Activated naive CD4-positive, alpha-beta T cell treated with Interleukin-2 at 50 U/mL for 16 hours (primary cell): ENCODE measurements at places on chromosomes 12 and 14.

- no peak for DNase-seq
Observed at GRCh38 chr12:12425616-12426015, 68.7 kb downstream of the BORCS5 start.

GRCh38 chr14:105080161-105080560 is 14.9 kb upstream of the GPR132 start:
- DNase-seq = no peak

- no peak for DNase-seq
Observed at GRCh38 chr14:67071506-67071905, 117.7 kb upstream of the GARIN2 start.

GRCh38 chr12:103821773-103822172 is 19.3 kb downstream of the NT5DC3 start:
- no peak for DNase-seq

DNA sequence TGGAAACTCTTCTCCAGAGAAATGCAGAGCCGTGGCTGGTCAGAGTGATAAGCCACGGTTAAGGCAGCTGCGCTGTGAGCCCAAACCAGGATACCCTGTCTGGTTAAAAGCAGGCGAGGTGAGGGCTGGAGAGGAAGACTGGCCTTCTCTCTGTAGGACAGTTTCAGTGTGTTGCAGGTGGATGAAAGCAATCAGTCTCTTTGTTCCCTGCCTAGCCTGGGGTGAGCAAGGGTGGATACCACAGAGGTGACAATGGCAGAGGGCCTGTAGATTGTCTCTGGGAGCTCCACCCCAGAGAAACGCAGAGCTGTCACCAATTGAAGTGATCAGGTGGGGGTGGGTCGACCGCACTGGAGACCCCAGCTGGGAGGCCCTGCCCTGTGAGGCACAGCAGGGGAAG is 621.9 kb downstream of the LRFN5 start:
- DNase-seq = no peak

- no peak for DNase-seq
Observed at GRCh38 chr12:332581-333205, 56.4 kb downstream of the KDM5A start.

- no peak for DNase-seq
Observed at GRCh38 chr14:65079768-65080167, 22.5 kb downstream of the MAX start.

- DNase-seq = peak; percentile 94
Observed at GRCh38 chr12:4269279-4269991, 4.1 kb upstream of the CCND2 start.

GRCh38 chr14:31229638-31230572 is 22.3 kb upstream of the HECTD1 start:
- no peak for DNase-seq

DNA sequence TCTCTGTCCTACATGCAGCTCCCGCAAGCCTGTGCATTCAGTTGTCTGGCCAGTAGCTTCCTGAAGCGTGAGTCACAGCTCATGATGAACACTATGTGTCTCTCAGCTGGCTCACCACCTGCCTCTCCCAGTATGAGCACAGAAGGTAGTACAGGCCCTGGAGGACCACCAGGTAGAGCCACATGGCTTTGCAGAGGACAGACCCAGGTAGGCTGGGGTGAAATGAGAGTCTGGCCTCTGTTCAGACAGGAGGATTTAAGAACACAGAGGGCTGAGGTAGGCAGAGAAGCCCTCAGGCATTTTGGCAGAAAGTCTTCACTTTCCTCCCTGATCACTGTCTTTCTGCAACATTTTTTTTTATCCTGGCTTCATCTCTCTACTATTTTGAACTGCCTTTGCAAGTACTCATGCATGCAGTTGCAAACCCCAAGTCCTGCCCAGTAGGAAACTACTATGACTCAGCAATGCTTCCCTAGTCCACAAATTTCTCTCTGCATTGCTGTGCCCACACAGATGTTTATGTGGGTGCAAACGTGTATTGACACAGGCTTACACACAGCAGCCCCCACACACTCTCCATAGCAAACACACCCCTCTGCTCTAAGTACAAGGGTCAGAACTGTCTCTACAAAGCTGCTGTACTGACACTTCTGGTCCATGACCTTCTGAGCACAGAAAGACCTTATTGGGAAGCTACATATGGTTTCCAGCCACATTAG is 7.2 kb upstream of the SDR9C7 start:
- no peak for DNase-seq

- DNase-seq = no peak
Observed at GRCh38 chr14:103071544-103072251, 12.3 kb upstream of the LBHD2 start.

DNA sequence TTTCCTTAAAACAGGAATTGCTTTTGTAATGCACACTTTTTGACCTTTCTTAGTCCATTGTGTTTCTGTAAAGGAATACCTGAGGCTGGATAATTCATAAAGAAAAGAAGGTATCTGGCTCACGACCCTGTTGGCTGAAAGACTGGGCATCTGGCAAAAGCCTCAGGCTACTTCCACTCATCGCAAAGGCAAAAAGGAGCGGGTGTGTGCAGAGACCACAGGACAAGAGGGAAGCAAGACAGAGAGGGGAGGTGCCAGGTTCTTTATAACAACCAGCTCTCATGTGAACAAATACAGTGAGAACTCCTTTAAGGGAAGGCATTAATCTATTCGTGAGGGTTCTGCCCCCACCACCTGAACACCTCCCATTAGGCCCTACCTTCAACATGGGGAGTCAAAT is 182.1 kb downstream of the C12orf50 start:
- no peak for DNase-seq

DNA sequence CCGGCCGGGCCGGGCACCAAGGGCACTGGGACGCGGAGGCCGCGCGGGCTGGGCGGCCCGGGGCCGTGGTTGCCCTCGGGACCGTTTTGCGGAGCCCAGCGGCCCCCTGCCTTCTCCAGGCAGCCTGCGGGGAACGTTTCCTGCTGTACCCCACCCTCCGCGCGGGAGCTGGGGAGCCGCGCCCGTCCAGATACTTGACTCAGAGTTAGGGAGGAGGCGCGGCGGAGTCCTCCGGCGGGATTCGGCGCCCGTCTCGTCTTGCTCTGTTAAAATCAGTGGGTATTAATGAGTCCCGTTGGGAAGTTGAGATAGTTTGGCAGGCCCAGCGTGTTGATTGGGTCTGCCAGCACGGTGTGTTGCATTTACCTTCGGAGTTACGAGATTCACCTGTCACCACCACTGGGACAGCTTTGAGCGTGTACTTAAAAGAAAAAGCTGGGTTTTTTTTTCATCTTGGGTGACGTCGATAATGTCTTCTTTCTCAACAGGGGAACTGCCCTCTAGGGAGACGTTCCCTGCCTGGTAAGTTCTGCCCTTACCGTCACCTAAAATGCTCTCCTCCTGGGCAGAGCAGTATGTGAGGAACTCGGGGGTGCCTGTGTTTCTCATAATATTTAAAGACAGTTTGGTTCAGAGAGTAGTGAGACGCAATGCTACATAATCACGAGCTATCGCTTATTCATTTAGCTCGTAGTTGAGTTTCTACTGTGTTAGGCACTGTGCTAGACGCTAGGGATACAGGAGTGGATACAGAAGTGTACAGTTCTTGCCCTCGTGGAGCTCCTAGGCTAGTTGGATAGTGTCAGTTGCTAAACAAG is 596 bp downstream of the DLST start:
- peak; percentile 60 for DNase-seq

DNA sequence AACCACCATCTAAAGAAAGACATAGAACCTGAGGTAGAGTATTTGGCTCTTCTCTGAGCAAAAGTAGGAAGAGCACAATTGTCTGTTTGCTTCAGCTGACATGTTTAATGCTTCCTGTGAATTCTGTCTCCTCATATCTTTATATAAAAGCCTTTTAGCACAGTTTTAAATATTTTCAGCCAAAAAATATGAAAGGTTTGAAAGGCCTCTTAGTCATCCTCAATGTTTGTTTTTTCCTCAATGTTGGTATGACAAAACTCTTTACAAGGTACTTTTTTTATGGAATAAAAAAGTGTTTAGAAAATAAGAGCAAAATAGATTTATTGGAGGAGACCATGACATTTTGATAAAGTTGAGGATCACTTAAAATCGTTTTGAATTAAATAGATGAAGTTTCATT is 360.9 kb downstream of the NAV3 start:
- no peak for DNase-seq

DNA sequence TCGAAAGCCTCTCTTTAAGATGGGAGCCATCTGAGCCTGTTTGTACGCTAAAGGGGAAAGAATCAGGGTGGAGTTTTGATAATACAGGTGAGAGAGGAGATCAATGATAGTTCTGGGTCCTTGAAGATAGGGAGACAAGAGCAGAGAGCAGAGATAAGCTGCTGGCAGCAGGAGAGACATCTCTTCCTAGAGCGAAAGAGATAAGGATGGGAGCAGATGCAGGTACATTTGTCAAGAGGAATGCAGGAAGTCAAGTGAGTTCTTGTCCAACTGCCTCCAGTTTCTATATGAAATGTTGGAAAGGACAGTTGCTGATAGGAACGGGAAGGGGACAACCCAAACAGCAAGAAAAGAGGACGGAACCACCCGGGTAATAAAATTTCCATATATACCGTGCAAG is 24.7 kb upstream of the HIF1A start:
- no peak for DNase-seq

- DNase-seq = no peak
Observed at GRCh38 chr12:51675071-51675803, 84.2 kb downstream of the SCN8A start.

DNA sequence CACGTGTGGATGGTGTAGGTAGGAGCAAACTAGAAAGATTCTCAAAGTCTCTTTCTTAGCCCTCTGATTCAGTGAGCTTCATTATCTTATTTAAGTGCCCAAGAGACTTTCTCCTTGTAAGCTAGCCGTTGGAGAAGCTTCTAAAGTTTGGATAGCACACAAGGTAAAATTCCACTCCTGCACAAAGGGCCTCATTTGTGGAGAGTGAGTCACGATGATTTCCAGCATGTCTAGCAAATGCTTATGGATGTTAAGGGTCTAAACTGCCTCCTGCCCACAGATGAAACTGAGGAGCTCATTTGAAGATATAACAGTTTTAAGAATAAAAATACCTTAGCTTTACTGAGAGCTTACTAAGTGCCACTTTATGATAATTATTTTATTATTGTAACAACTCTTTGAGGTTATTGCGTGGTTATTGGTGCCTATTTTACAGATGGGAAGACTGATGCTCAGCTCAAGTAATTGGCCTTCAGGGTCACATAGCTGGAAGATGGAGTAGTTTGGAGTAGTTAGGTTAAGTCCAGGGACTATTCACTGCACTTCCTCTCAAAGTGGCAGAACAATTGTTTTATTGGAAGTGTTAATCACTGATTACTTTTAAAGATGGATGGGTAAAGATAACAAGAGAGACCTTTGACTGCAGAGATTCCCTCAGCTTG is 78.7 kb upstream of the HIF1A start:
- no peak for DNase-seq

DNA sequence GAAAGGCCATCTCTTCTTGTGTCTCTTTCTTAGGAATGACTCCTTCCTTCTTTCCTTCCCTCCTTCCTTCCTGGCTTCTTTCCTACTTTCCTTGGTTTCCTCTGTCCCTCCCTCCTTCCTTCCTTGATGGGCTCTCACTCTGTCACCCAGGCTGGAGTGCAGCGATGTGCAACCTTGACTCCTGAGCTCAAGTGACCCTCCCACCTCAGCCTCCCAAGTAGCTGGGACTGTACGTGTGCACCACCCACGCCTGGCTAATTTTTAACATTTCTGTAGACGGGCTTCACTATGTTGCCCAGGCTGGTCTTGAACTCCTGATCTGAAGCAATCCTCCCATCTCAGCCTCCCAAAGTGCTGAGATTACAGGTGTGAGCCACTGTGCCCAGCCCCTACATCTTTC is 10.9 kb upstream of the P2RX7 start:
- no peak for DNase-seq

DNA sequence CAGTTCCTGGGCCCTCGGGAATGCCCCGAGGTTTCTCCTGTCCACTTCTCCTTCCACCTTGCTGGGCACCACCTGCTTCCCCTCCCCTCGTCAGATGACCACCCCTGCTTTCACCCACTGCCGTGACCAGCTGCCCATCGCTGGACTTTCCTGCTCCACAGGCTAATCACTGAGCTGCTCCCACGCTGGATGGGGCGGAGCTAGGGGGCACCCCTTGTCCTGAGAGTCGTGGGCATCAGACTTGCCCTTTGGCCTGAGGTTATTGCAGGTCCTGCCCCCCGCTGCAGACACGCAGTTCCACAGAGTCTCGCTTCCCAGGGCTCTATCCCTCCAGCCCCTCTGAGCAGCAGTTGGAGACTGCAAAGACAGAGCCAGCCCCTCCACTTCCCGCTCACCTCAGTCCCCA is 427 bp downstream of the SLC6A12 start:
- DNase-seq = no peak

DNA sequence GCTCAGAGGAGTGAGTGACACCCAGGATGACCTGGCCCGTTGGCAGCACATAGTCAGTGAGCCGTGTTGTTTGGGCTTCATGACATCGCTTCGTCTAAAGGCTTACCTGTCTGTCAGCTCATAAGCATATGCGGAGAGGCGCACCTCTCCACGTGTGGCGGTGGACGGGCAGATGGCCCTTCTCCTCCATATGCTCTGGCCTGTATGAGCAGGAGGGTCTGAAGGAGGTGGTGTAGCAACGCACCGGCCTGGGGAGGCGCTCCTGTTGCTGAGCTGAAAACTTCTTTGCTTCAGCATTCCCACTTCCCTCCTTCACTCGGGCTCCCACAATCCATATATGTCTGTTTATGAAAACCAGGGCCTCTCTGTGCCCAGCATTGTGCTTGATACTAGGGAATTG is 186.1 kb downstream of the TSPAN9 start:
- no peak for DNase-seq

GRCh38 chr12:49541911-49542505 is 3.2 kb downstream of the KCNH3 start:
- DNase-seq = no peak
